ENCODE measurements at places on chromosomes 6 and 20. TPM values are rescaled to one million over a fixed set of nuclear protein-coding genes. Genes with fewer than 3 reads are reported as not detected.

IL20RA gene
- not detected for total RNA-seq

EDN1 gene
- total RNA-seq, result not detected

FAM83D gene
- 11.9 TPM for total RNA-seq

HLA-DRB5 gene
- total RNA-seq, result 0.82 TPM

BIRC7 gene
- not detected for total RNA-seq

BPI gene
- not detected for total RNA-seq

SERPINB6 gene
- 66.0 TPM for total RNA-seq

EYA2 gene
- not detected for total RNA-seq

OOEP gene
- not detected for total RNA-seq

PTPRT gene
- not detected for total RNA-seq

FBXL4 gene
- 12.4 TPM for total RNA-seq

DNA sequence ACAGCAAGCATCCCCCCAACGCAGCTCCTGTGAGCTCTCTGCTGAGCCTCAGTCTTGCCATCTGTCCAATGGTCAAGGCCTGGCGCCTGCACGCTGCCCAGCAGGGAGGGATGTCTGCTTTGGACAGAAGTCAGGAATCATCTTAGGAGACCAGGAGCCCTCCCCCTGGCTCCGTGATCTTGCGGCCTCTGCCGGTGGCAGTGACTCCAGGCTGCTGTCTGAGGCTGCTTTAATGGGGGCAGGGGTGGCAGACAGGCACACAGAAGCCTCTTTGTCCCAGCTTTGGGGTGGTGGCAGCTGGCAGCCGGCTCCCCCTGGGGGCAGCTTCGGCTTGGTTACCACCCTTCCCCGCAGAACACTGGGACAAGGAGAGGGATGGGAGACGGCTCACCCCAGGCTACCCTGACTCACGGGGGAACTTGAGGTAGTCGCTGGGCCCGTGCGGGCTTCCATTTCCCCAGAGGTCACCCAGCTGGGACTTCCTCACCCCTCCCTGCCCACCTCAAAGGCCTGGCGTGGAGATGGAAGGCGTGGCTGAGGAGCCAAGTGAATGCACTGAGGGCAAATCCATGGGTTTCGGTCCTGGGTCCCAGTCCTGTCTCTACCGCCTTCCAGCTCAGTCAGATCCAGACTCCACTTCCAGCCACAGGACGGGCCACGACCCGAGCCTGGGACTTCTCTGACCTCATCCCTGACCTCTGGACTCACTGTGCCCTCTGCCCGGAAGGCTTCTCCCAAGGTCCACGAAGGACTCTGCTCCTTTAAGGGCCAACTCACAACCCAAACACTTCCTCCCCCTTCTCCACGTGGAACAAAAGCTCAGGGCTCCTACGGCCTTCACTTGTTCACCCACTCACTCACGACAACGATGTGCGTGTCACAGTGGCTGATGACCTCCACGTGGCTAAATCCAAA, 14.8 kb downstream of the PEDS1 start:
- no peaks in the 10 kb centered on the region for H3K27me3 ChIP-seq
- no peak overlapping the region for H3K27ac ChIP-seq
- peaks cover 16% of the 10 kb centered on the region for H3K36me3 ChIP-seq
- no peak for DNase-seq
- H3K4me1 ChIP-seq, result no peaks in the 10 kb centered on the region

GRCh38 chr6:108651340-108652227, 90.9 kb downstream of the FOXO3 start:
- DNase-seq, result no peak
- peaks cover 6% of the 10 kb centered on the region for H3K4me1 ChIP-seq
- H3K4me3 ChIP-seq, result no peak overlapping the region
- no peak overlapping the region for H3K27ac ChIP-seq
- H3K27me3 ChIP-seq, result no peaks in the 10 kb centered on the region

GRCh38 chr20:36736451-36737182, 9.3 kb downstream of the NDRG3 start:
- no peaks in the 10 kb centered on the region for H3K27me3 ChIP-seq
- no peak overlapping the region for H3K27ac ChIP-seq
- DNase-seq, result no peak
- H3K4me1 ChIP-seq, result peaks cover 15% of the 10 kb centered on the region

- H3K4me1 ChIP-seq, result no peaks in the 10 kb centered on the region
- no peak for DNase-seq
- no peak overlapping the region for H3K4me3 ChIP-seq
- H3K36me3 ChIP-seq, result peaks cover 6% of the 10 kb centered on the region
Observed at GRCh38 chr6:38593998-38594665, 45.6 kb downstream of the BTBD9 start.

DNA sequence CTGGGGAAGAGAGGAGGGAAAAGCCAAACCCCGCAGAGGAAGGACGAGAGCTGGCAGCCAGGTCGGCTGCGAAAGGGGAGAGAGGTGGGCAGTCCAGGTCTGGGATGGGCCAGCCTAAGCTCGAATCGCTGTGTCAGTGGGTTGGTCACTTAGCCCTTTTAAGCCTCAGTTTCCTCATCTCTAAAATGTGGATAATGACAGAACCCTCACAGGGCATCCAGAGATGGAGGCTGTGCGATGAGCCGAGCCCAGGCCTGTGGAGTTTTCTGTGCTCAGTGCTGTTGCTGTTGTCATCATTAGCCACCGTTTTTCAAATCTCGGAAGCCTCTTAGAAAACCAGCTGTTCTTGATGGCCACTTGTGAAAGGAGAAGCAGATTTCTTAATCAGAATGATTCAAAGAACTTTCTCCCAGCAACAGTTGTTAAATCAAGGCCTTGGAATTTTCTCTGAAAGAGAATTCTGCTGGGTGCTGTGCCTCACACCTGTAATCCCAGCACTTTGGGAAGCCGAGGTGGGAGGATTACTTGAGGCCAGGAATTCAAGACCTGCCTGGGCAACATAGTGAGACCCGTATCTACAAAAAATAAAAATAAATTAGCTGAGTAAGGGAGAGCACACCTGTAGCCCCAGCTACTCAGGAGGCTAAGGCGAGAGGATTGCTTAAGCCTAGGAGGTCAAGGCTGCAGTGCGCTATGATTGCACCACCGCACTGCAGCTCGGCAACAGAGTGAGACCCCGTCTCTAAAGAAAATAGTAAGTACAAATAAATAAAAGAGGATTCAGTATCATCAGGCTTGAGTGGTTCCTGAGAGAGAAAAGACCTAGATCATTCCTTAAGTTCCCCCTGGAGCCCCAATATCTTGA, 46.3 kb upstream of the ENTPD6 start:
- no peak for DNase-seq
- H3K36me3 ChIP-seq, result no peaks in the 10 kb centered on the region
- peaks cover 6% of the 10 kb centered on the region for H3K4me1 ChIP-seq

DNA sequence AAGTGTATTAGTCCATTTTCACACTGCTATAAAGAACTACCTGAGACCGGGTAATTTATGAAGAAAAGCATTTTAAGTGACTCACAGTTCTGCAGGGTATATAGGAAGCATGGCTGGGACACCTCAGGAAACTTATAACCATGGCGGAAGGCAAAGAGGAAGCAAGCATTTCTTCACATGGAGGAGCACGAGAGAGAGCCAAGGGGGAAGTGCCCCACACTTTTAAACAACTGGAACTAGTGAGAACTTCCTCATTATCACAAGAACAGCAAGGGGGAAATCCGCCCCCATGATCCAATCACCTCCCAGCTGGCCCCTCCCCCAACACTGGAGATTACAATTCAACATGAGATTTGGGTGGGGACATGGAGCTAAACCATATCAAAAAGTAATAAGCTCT, 28.3 kb upstream of the B3GAT2 start:
- no peak for DNase-seq
- no peaks in the 10 kb centered on the region for H3K27me3 ChIP-seq
- H3K27ac ChIP-seq, result no peak overlapping the region
- H3K36me3 ChIP-seq, result no peaks in the 10 kb centered on the region
- no peak overlapping the region for H3K4me3 ChIP-seq

DNA sequence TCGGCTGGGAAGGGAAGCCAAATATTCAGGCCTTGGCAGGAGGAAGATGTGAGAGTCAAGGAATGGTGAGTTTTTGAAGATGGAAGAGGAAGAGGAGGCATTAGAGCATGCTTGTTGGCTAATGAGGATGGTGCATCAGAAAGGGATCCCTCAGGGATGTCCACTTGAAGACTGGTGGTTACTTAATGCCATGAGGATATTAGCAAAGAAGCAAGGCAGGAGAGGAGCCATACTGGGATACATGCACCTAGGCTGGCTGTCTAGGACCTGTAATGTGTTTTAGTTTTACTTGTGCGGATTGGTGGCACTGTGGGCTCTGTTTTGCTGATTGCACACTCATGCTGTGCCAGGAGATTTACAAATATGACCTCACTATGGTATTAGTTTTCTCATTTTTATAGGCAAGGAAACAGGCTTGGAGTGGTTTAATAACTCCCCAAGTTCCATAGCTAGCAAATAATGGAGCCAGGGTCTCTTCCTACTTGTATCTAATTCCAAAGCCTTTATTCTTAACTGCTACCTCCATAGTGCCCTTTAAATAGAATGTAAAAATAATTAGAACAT, 37.8 kb downstream of the NCOA7 start:
- no peaks in the 10 kb centered on the region for H3K27me3 ChIP-seq
- H3K4me1 ChIP-seq, result peaks cover 44% of the 10 kb centered on the region
- H3K36me3 ChIP-seq, result no peaks in the 10 kb centered on the region
- no peak overlapping the region for H3K4me3 ChIP-seq
- no peak overlapping the region for H3K27ac ChIP-seq

- H3K4me1 ChIP-seq, result no peaks in the 10 kb centered on the region
- no peak for DNase-seq
- no peak overlapping the region for H3K27ac ChIP-seq
- no peaks in the 10 kb centered on the region for H3K36me3 ChIP-seq
- H3K4me3 ChIP-seq, result no peak overlapping the region
- peaks cover 8% of the 10 kb centered on the region for H3K27me3 ChIP-seq
Observed at GRCh38 chr20:62482974-62483373, 7.2 kb upstream of the GATA5 start.

DNA sequence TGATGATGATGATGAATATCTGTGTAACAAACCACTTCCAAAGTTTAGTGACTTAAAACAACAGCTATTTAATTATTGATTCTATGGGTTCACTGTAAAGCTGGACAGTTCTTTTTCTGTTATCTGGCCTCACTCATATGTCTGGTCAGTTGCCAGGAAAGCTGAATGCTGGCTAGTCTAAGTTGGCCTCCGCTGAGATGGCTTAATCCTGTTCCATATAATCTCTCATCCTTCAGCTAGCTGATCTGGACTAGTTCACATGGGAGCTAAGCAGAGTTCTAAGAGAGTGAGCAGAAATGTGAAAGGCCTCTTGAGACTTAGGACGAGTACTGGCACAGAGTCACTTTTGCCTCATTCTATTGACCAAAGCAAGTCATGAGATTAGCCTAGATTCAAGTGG, 334.7 kb upstream of the FLRT3 start:
- no peaks in the 10 kb centered on the region for H3K27me3 ChIP-seq
- no peaks in the 10 kb centered on the region for H3K4me1 ChIP-seq
- H3K27ac ChIP-seq, result no peak overlapping the region
- H3K36me3 ChIP-seq, result no peaks in the 10 kb centered on the region
- no peak overlapping the region for H3K4me3 ChIP-seq

DNA sequence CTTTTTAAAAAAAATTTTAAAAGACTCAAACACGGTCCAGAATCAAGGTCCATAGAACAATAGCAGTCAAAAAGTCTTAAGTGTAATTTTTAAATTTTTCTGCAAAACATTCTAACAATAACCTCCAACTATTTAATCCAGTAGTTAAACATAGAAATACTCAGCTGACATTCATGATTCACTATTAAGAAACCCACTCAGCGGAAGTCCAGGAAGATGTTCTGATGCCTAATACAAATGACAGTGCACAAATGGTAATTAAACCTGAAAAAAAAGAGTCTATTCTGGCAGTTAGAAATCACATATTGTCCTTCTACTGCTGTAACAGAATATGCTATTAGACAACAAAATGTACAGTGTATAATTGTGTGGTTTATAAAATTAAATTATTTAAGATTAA, 128.2 kb upstream of the BMP5 start:
- no peak overlapping the region for H3K4me3 ChIP-seq
- no peak overlapping the region for H3K27ac ChIP-seq
- no peak for DNase-seq
- H3K36me3 ChIP-seq, result no peaks in the 10 kb centered on the region
- H3K27me3 ChIP-seq, result no peaks in the 10 kb centered on the region

DNA sequence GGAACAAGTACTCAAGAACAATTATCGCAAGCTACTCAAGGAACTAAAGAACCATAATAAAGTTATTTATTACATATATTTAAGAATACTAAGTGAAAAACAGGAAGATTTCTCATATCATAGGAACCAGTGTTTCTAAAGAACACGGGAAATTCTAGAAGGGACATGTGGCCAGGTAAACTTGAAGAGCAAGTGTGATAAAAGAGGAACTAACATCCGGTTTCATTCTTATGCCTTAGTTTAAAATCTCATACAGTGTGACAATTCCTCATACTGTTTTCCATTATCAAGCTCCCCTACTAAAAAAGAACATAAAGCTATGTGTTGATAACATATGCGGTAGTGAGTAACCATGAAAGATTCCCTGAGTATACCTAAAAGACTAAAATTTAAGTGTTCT, 163.5 kb upstream of the SHLD1 start:
- H3K4me1 ChIP-seq, result peaks cover 25% of the 10 kb centered on the region
- DNase-seq, result no peak
- no peak overlapping the region for H3K4me3 ChIP-seq
- H3K27ac ChIP-seq, result no peak overlapping the region
- H3K36me3 ChIP-seq, result peaks cover 4% of the 10 kb centered on the region
- no peaks in the 10 kb centered on the region for H3K27me3 ChIP-seq

GRCh38 chr20:40238511-40238910, 450.5 kb downstream of the MAFB start:
- no peak overlapping the region for H3K4me3 ChIP-seq
- no peak for DNase-seq

DNA sequence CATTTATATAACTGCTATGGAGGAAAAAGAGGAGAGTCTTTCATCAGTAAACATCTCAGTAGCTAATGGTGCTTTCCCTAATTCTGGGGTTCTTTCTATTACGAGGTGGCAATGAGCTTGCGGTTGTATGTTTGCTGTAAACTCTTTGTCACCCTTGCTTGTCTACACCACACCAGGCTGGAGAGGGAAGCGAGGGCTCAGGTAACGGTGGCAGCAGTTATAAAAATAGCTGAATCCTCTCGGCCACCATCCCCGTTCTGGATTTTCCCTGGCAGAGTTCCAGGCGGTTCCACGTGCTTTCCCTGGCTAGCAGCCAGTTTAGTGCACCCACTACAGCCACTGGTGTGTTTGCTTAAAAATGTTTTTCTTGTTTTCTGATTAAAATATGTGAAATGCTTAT, 39.0 kb downstream of the MAS1 start:
- no peak overlapping the region for H3K27ac ChIP-seq
- DNase-seq, result peak; percentile 7
- no peaks in the 10 kb centered on the region for H3K36me3 ChIP-seq
- no peak overlapping the region for H3K4me3 ChIP-seq
- peaks cover 20% of the 10 kb centered on the region for H3K4me1 ChIP-seq

GRCh38 chr6:105789935-105790334, 296.2 kb upstream of the PRDM1 start:
- no peak for DNase-seq
- H3K4me1 ChIP-seq, result no peaks in the 10 kb centered on the region
- H3K27me3 ChIP-seq, result peaks cover 5% of the 10 kb centered on the region

GRCh38 chr6:55569638-55570037, 9.4 kb downstream of the HMGCLL1 start:
- DNase-seq, result no peak
- H3K27me3 ChIP-seq, result no peaks in the 10 kb centered on the region
- H3K4me1 ChIP-seq, result no peaks in the 10 kb centered on the region
- no peak overlapping the region for H3K27ac ChIP-seq
- H3K4me3 ChIP-seq, result no peak overlapping the region

Measured in CD8-positive, alpha-beta memory T cell (primary cell).